Muscle of arm (tissue), 14 donors: ENCODE measurements at places on chromosomes 6 and 20. TPM values are rescaled to one million over a fixed set of nuclear protein-coding genes. Genes with fewer than 3 reads are reported as not detected.

Gene DHX16
- 24.3 TPM for polyA plus RNA-seq

Gene RNF39
- 0.73 TPM for polyA plus RNA-seq

Gene TCF21
- polyA plus RNA-seq, result 0.35 TPM

Gene SIRPD
- not detected for polyA plus RNA-seq

Gene TDRD6
- polyA plus RNA-seq, result 1.3 TPM

Gene PRND
- 44.2 TPM for polyA plus RNA-seq

Gene SNRPB
- polyA plus RNA-seq, result not detected
